ENCODE measurements at places on chromosomes 6 and 20.

DNA sequence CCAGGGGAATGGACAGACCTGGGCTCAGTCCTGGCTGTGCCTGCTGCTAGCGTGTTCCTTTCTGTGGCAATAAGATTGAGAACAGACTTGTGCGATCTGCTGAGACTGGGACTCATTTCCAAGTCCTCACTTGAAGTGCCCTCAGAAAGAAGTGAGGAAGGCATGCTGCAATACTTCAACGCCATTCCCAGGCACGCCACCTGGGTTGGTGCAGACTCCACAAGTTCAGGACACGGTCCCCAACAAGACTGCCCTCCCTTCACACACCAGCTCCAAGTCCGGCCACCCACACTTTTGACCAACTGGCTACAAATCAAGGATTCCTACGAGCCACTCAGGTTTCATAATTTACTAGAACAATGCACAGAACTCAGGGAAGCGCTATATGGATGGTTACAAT, 391.8 kb upstream of the SULF2 start:
- H3K27me3 ChIP-seq = no peaks in the 10 kb centered on the region
- H3K4me3 ChIP-seq = no peak overlapping the region
- no peaks in the 10 kb centered on the region for H3K4me1 ChIP-seq
- no peak for DNase-seq
- H3K27ac ChIP-seq = no peak overlapping the region

DNA sequence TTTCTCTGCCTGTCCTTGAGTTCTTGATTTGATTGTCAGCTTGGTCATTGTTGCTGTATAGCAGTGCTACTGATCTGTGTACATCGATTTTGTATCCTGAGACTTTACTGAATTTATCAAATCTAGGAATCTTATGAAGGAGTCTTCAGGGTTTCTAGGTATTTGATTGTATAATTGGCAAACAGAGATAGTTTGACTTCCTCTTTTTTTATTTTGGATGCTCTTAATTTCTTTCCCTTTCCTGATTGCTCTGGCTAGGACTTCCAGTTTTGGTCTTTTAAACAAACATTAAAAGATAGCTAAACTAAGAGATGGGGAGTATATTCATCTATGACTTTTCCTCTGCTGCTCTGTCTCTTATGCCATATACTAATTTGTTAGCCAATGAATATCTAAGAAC, 62.4 kb downstream of the NCOA7 start:
- no peaks in the 10 kb centered on the region for H3K4me1 ChIP-seq
- H3K36me3 ChIP-seq = no peaks in the 10 kb centered on the region
- no peak for DNase-seq
- no peak overlapping the region for H3K27ac ChIP-seq
- H3K27me3 ChIP-seq = no peaks in the 10 kb centered on the region
- no peak overlapping the region for H3K4me3 ChIP-seq

DNA sequence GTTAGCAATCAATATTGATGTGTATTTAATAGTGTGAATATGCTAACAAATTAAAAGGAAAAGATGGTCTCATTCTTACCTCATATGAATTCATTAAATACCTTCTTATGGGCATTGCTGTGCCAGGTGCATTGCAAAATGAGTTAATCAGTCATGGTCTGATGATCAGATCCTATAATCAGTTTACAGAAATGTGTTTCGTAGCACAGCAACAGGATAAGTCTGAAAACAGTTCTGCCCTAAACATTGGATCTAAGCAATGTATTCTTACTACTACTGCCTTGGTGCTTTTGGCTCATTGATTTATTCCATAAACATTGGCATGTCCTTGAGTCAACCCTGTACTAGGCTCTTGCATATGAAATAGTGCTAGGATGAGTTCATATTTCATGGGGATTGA, 417.0 kb upstream of the JAG1 start:
- DNase-seq = no peak
- H3K4me3 ChIP-seq = no peak overlapping the region
- H3K36me3 ChIP-seq = no peaks in the 10 kb centered on the region
- no peak overlapping the region for H3K27ac ChIP-seq
- no peaks in the 10 kb centered on the region for H3K4me1 ChIP-seq

DNA sequence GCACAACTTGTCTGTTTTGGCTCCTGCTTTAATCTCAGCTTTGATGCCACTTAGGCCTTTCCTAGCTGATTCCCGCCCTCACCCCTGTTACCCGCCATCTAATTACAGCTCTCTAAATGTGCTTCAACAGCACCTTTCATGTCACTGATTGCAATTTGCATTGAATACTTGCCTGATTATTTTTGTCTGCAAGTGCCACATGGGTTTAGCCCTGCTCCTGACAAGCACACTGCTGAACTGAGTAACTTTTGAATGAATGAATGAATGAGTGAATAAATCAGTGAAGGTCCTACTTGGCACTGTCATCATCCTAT, 591 bp upstream of the DCBLD1 start:
- no peak overlapping the region for H3K27ac ChIP-seq
- H3K36me3 ChIP-seq = no peaks in the 10 kb centered on the region
- H3K27me3 ChIP-seq = no peaks in the 10 kb centered on the region
- peak; percentile 47 for DNase-seq
- H3K4me3 ChIP-seq = no peak overlapping the region

GRCh38 chr20:31662372-31662854, 24.7 kb downstream of the COX4I2 start:
- peaks cover 6% of the 10 kb centered on the region for H3K4me1 ChIP-seq
- no peak overlapping the region for H3K4me3 ChIP-seq
- H3K27ac ChIP-seq = no peak overlapping the region
- H3K36me3 ChIP-seq = no peaks in the 10 kb centered on the region

DNA sequence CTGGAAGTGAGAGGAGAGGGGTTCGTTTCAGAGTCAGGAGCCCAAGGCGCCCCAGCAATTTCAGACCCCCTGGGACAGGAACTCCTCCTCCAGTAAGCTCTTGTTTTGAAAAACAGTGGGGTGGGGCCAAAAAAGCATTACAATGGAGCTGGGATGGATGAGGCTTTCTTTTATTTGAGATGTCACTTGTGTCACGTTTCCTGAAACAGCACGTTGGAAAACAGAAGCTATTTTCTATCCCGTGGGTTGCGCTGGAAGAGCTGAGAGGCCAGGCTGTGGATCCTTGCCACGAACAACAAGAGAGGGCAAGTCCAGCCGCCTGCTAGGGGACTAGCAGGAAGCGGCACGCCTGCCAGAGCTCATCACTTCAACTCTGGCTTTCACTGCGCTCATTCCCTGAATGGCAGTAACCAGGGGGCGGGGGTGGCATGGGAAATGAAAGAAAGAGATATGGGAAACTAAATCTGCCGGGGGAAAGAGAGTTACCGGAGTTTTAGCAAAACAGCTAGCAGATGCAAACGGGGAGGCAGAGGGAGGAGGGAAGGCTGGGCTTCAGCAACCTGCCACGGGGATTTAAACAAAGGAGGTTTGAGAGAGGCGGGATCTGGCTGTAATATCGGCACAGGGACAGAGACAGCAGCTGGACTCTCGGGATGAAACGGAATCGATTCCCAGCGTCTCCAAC, 34.6 kb downstream of the GCNT2 start:
- H3K36me3 ChIP-seq = no peaks in the 10 kb centered on the region
- H3K4me3 ChIP-seq = peak overlapping the region; percentile 24
- H3K4me1 ChIP-seq = peaks cover 11% of the 10 kb centered on the region

- H3K27ac ChIP-seq = no peak overlapping the region
- DNase-seq = peak; percentile 90
- no peaks in the 10 kb centered on the region for H3K4me1 ChIP-seq
- no peak overlapping the region for H3K4me3 ChIP-seq
Measured at GRCh38 chr20:52731093-52731492, 241.1 kb upstream of the TSHZ2 start.

- H3K4me1 ChIP-seq = no peaks in the 10 kb centered on the region
- H3K27me3 ChIP-seq = no peaks in the 10 kb centered on the region
- no peak overlapping the region for H3K4me3 ChIP-seq
Measured at GRCh38 chr6:163702736-163703135, 288.2 kb downstream of the QKI start.

- no peak overlapping the region for H3K4me3 ChIP-seq
- DNase-seq = peak; percentile 70
- no peak overlapping the region for H3K27ac ChIP-seq
- H3K4me1 ChIP-seq = no peaks in the 10 kb centered on the region
Measured at GRCh38 chr6:101716810-101717209, 323.3 kb downstream of the GRIK2 start.

DNA sequence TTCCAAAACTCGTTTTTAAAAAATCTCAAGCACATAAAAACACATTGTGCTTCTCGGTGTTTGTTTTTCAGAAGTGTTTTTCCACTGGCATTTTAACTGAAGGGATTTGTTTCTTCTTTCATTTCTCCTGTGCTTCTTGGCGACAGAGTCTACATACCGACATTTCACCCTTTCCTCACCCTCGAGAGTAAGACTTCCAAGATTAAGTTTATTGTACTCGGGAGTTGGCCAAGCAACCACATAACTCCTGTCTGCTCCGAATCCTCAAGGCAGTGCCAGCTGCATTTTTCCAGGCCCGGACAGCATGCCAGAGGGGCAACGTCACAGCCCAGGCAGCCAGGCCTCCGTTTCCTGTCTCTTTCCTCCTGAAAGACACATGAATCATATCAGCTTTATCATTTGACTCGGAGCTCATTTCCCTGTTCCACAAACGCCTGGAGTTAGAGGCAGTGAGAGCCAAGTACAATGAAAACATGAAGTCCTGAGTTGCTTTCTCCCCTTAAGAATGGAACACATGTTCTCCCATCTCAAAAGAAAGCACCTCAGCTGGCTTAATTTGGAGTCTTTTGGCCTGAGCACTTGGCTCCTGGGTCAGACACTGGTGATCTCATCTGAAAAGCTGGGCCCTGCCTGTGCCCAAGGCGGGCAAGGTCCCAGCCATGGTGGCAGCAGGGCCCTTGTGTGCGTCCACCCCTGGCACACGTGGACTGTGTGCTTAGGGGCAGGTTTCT, 23.2 kb upstream of the FAM50B start:
- no peaks in the 10 kb centered on the region for H3K27me3 ChIP-seq
- H3K27ac ChIP-seq = no peak overlapping the region
- peak; percentile 49 for DNase-seq
- no peaks in the 10 kb centered on the region for H3K36me3 ChIP-seq
- H3K4me3 ChIP-seq = no peak overlapping the region

GRCh38 chr20:48338717-48339116, 489.1 kb downstream of the PREX1 start:
- no peak overlapping the region for H3K4me3 ChIP-seq
- DNase-seq = no peak
- no peaks in the 10 kb centered on the region for H3K36me3 ChIP-seq
- no peaks in the 10 kb centered on the region for H3K4me1 ChIP-seq
- H3K27me3 ChIP-seq = no peaks in the 10 kb centered on the region

- H3K27ac ChIP-seq = no peak overlapping the region
- H3K27me3 ChIP-seq = no peaks in the 10 kb centered on the region
- no peak overlapping the region for H3K4me3 ChIP-seq
- no peaks in the 10 kb centered on the region for H3K36me3 ChIP-seq
- no peak for DNase-seq
Measured at GRCh38 chr6:8017705-8018104, 46.5 kb downstream of the BLOC1S5 start.

DNA sequence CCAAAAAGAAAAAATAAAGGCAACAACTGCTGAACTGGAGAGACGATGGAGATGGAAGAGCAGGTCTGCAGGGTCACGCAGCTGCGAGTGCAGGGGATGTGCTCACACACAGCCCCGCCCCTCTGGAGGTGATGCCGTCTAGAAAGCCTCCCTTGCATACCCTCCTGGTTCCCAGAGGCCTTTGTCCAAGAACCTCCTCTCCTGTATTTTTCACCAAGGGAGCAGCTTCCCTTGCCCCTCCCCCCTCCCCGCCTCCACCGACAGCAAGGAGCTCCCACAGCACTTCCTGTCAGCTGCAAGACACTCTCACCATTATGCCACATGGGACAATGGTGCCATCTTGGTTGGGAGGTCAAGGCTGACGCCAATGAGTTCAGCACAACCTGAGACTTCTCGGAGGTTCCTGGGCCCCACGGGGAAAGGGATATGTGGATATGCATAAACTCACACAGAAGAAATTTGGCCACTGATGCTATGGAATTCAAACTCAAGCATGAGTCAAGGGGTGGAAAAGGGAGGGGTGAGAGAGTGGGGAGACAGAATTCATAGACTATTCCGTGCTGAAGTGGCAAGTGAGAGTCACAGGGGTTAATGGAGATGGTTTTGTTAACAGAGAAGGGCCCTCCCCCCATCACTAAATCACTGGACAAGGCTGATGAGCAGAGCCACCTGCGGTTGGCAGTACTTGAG, 132.9 kb downstream of the SCML4 start:
- peak; percentile 72 for DNase-seq
- no peak overlapping the region for H3K27ac ChIP-seq
- no peaks in the 10 kb centered on the region for H3K27me3 ChIP-seq
- no peak overlapping the region for H3K4me3 ChIP-seq

- no peak overlapping the region for H3K27ac ChIP-seq
- H3K4me3 ChIP-seq = no peak overlapping the region
- no peak for DNase-seq
- H3K36me3 ChIP-seq = no peaks in the 10 kb centered on the region
- H3K4me1 ChIP-seq = no peaks in the 10 kb centered on the region
Measured at GRCh38 chr6:123333000-123333756, 303.6 kb downstream of the TRDN start.

GRCh38 chr6:15365273-15365687, 119.4 kb downstream of the JARID2 start:
- DNase-seq = no peak
- no peak overlapping the region for H3K27ac ChIP-seq
- H3K36me3 ChIP-seq = no peaks in the 10 kb centered on the region
- H3K4me1 ChIP-seq = peaks cover 35% of the 10 kb centered on the region
- H3K27me3 ChIP-seq = no peaks in the 10 kb centered on the region

DNA sequence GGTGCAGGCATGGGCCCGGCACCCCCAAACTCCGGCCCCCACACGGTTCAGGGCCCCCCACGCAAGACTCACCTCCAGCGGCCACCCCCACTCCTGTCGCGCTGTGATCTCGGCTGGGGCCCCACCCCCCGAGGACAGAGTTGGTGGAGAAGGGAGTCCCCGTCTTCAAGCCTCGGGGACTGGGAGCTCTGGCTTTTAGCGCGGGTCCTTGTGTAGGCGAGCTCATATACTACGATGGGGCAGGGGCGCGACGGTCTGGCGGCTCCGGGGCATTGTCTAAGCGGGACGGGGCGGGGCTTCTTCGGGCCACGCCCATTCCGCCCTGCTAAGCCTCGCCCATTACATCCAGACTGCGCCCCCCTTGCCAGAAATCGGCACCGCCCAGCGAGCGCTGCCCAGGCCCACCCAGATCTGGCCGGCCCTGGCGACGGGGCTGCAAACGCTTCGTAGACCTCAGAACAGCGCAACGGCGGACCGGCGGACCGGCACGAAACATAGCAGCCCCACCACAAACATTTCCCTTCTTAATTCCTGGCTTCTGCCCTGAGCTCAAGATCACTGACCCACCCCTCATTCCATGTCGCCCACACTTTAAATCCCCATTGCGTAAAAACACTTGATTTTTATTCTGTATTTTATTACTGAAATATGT, 1.0 kb upstream of the DDAH2 start:
- H3K27ac ChIP-seq = peak overlapping the region; percentile 86
- peak overlapping the region; percentile 90 for H3K4me3 ChIP-seq
- H3K27me3 ChIP-seq = no peaks in the 10 kb centered on the region

- no peaks in the 10 kb centered on the region for H3K36me3 ChIP-seq
- DNase-seq = peak; percentile 74
- H3K4me1 ChIP-seq = no peaks in the 10 kb centered on the region
- no peak overlapping the region for H3K27ac ChIP-seq
Measured at GRCh38 chr6:16338577-16339264, 100.3 kb downstream of the GMPR start.
